ENCODE measurements at places on chromosomes 5 and 9.

DNA sequence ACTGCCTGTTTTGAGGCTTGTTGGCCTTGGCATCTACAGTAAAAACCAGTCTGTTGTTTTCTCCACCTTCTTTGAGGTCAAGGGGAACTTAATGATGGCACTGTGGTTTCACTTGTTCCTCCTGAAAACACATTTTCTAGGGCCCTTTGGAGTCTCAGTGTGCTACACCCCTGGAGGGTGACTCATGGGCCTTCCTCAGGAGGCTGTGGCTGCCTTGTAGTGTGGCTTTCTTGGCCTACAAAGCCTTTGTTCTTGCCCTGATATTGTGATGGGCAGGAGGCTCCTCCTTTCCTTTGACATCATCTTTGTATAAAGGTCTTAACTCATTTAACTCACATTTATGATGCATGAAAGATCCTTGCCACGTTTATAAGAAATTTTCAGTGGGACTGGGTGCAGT lies 56.3 kb upstream of the GPBP1 start:
- DNase-seq: no peak

DNA sequence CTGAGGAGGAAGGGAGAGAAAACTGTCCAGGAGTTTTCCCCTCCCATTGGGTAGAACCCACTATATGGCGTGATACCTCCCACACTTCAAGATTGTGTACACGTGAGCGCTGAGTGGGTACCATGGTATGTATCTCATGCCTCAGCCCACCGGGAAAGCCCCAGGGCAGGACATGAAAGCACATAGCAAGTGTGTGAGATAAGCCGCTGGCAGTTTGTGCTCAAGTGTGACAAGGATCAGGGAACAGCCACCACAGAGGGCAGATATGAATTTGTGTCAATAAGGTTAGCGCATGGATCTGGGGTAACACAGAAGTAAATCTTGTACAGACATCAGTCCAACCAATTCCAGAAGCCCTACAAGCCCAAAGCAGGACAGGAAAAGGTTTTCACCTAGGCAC lies 42.6 kb upstream of the NAA35 start:
- DNase-seq: no peak

GRCh38 chr9:89097219-89097618 lies 81.4 kb downstream of the SHC3 start:
- DNase-seq: no peak

DNA sequence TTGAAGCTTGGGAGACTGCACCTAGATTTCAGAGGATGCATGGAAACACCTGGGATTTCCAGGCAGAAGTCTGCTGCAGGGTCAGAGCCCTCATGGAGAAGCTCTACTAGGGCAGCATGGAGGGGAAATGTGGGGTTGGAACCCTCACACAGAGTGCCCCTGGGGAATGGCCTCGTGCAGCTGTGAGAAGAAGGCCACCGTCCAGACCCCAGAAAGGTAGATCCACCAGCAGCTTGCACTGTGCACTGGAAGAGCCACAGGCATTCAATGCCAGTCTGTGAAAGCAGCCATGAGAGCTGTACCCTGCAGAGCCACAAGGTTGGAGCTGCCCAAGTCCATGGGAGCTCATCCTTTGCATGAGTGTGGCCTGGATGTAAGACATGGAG lies 285.3 kb upstream of the FAM174A start:
- no peak for DNase-seq

GRCh38 chr9:109476642-109477257 lies 21.4 kb downstream of the PTPN3 start:
- DNase-seq: no peak

- no peak for DNase-seq
Observed at GRCh38 chr9:82553654-82554366, 509.1 kb downstream of the RASEF start.

DNA sequence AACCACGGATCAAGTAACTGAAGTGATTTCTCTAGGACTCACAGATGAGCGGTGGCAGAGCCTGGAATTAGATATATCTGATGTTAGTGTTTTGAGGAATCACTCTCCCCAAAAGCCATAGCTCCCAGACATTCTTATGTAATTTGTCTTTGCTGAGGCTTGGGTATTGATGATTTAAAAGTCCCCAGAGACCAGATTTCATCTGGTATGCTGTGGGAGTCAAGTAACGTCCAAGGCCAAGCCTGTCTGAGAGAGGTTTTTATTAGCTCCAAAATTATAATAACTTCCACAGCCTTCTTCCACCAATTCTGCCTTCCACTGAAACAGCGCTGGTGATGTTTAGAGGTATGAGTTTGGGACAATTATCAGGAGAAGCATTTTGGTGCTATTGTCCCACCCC lies 21.3 kb upstream of the KCNIP1 start:
- no peak for DNase-seq

GRCh38 chr5:133706506-133707430 lies 94.4 kb upstream of the FSTL4 start:
- DNase-seq: no peak
